ENCODE measurements at places on chromosomes 7 and 10.

GRCh38 chr10:101464599-101464998 is 110.6 kb downstream of the BTRC start:
- DNase-seq = no peak

GRCh38 chr10:107545717-107546116 is 381.2 kb upstream of the SORCS1 start:
- DNase-seq = no peak

DNA sequence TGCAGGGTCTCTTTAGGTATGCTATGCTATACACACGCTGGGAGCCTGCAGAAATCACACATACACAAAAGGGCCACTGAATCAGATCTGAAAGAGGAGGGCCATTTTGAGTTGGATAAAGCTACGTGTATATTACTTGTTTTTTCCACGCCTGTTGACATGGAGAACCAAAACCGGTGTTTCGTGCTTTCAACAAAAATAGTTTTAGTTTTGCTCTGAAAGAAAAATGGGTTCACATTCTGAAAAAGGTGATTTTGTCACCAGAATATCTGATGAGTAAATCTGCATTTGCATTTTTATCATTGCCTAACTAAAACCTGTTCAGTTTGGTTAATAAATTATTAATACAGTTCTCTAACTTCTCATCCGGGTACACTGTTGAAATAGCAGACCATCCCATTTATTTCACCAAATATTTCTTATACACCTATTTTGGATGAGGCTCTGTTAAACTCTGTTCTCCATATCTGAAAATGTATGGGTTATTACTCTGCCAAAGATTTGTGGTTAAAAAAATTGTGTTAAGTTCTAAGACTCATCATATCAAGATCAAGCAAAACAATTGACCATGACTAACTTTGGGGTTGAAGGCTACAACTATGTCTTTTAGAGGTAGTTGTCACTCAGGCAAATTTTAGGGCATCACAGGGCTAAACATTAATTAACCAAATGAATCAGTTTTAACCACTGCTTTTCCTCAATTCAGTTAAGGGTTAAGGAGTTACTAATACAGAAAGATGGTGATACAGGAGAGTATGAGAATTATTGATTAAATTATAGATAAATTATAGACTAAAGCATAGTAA is 101.2 kb upstream of the RPA3 start:
- no peak for DNase-seq

- DNase-seq = no peak
These were observed 189.9 kb upstream of the PDE1C start for GRCh38 chr7:32259931-32260596.

DNA sequence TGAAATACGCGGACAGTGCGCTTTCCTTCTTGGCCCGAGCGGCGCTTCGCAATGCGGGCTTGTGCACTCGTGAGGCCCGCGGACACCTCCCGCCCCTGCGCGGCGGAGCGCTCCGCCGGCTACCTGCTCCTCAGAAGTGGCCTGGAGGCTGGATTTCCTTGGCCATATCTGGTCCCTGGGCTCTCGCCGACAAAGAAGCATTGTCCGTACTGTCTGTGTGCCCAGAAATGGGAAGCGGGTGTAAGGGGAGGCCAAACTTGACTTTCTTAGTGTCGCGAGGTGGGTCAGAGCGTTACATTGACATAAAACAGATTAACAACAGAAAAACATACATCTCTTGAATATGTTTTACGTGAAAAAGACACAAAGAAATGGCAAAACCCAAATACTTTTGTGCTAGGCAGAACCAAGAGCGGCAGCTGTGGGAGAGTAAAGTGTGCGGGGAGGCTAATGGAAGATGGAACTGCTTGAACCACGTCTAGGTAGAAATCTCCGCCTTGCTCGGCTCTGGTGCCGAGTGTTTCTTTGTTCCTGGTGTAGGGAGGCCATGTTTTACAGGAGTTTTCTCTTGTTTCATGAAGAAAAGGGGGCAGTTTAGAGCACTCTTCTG is 1.4 kb downstream of the LANCL2 start:
- no peak for DNase-seq

DNA sequence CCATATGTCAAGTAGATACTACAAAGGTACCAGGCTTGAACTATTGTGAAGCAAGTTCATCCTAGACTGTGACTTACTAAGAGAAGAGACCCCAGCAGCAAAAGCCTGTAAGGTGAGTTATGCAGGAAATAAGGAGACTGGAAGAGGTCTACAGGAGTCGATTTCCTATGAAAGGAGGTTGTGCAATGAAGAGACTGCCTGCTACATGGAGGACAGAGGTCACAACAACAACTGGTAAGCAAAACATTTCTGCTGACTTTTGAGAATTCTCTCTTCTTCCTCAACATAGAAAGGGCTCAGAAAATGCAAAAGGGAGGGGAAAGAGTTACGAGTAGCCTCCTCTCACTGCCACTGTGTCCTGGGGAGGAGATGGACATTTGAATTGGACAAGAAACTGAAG is 42.4 kb downstream of the PDK4 start:
- no peak for DNase-seq

DNA sequence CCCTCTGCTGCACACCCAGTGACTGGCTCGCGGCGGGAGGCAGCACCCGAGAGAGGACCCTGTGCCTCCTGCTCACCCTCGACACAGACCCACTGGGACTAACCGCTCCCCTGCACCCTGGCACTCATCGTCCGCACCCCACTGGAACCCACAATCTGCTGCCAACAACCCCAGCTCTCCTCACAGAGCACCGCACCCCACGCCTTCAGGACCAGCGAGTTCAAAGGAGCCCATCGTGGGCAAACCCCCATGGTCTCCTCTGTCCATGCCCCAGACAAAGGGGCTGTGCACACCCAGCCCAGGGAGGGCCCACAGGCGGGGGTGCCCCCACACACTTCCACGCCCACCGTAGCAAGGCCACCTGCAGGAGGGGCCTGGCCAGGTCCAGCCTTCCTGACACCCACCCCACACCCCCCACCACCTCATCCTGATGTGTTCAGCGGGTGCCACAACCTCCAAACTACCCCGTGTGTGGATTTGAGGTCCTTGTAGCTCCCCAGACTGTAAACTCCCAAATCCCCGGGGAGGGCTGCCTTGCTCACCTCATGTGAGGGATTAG is 14.0 kb downstream of the RASGEF1A start:
- peak; percentile 36 for DNase-seq

GRCh38 chr10:97640868-97641811 is 669 bp downstream of the PI4K2A start:
- peak; percentile 51 for DNase-seq

DNA sequence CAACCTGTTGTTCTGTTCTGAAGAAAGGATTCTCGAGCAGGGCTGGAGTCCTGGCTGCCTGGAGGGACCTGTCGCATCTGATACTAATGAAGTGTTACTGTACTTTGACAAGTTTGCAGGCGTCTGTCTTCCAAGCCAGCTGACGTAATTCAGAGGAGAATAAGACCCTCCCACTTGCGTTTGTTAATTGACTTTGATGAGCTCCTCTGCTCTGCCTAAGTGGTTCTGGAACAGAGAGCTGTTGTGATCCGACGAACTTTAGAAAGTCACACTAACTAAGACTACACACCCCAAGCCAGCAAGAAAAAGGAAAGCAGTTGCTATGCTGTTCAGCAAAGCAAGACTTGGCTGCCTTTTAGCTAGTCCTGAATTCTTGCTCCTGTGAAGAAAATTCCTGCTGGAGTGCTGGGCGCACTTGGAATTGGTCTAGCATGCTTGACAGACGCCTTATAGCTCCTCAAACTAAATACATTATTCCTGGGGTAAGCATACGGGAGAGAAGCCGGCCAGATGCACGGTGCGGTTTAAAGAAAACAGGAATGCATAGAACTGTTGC is 200.3 kb downstream of the CACNB2 start:
- no peak for DNase-seq

GRCh38 chr7:69882269-69882668 is 284.0 kb downstream of the AUTS2 start:
- no peak for DNase-seq

DNA sequence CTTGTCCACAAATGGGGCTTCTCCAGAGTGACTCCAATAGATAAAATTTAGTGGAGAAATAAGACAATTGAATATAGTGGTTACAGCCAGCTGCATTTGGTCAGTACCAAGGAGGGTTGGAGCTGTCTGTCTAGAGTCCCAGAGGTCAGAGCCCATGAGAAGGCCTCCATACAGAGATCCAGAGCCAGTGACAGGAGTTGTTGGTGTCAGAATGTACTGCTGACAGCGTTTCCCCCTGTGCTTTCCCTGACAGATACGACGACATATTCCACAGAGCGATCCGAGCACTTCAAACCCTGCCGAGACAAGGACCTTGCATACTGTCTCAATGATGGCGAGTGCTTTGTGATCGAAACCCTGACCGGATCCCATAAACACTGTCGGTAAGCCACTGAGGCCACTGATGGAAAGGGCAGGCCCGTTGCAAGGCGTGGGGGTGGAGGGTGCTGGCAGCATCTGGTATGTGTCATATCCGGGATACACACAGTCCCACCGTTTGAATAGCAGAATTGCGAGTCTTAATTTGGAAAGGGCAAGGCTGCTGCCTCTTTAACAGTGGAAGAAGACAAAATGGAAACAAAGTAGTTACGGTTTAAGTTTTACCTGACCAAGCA is 483.6 kb downstream of the NRG3 start:
- no peak for DNase-seq

DNA sequence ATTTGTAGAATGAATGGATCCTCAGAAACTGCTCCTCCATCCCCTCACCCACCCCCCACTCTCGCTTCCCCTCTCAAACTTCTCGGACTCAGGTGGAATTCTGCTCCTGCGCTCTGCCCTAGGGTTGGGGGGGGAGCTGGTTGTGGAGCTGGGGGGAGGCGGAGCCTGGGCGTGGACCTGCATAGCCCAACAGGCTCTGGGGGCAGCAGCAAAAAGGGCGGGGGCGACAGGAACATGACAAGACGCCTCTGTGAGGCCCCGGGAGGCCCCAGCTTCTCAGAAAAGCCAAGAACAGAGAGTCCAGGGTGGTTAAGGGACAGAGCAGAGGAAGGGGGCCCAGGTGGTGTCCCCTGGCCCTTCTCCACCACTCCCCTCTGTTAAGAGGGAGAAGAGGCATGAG is 3.5 kb downstream of the TSC22D4 start:
- no peak for DNase-seq

GRCh38 chr7:139680676-139681462 is 96.9 kb downstream of the HIPK2 start:
- DNase-seq = no peak

DNA sequence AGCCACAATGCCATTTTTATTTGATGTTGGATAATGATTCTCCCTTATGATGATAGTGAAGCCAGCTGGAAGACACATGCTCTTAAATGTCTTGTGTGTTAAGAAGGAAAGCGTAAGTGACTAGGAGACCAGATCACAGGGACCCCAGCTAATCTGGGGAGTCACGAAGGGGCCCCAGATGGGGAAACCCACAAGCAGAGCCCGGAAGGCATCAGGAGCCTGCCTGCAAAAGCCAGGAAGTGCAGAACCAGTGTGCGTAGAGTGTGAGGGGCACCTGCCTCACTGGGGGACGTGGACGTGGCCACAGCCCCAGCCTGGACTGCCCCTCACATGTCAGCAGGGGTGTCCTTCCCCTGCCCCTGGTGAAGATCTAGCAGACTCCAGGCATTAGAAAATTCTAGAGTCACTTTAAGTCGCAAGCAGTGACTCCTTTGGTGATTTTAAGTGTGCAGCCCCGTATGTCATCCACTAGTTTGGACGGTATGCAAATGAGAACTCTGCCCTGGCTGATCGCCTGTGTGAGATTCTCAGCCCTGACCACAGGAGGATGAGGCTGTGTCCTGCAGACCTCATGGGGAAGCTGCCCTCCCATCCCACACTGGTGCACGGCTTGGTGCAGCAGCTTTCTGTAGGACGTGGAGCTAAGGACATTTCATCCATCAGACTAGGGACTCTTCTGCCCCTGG is 243.0 kb downstream of the WDR37 start:
- peak; percentile 23 for DNase-seq

- DNase-seq = no peak
These were observed 154.0 kb downstream of the REEP3 start for GRCh38 chr10:63675171-63675570.

All from ureter (tissue), 1 donor.